ENCODE measurements at places on chromosomes 2 and 18.
A peak's percentile ranks its signal among the peaks of the same experiment; 100 is the strongest.

- peak; percentile 10 for DNase-seq
These were observed 2.8 kb downstream of the PREPL start for GRCh38 chr2:44358503-44358902.

DNA sequence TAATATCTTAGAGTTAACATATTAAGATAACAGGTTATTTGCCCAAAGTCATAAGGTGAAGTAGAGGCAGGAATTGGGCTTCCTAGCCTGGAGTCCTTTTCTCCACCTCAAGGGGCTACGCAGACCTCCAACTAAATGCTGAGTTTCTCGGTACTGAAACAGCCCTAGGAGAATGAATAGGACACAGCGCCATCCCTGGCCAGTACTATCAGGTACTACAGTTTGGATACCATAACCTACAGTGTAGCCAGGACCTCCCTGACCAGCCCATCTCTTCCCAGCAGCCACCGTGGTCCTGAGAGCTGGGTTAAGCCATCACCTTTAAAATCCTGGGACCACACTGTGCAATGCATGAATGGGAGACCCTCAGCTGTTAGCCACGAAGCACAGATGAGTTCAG lies 15.7 kb downstream of the CASP8 start:
- no peak for DNase-seq

- no peak for DNase-seq
These were observed 151.2 kb downstream of the SLC39A10 start for GRCh38 chr2:195808189-195808588.

DNA sequence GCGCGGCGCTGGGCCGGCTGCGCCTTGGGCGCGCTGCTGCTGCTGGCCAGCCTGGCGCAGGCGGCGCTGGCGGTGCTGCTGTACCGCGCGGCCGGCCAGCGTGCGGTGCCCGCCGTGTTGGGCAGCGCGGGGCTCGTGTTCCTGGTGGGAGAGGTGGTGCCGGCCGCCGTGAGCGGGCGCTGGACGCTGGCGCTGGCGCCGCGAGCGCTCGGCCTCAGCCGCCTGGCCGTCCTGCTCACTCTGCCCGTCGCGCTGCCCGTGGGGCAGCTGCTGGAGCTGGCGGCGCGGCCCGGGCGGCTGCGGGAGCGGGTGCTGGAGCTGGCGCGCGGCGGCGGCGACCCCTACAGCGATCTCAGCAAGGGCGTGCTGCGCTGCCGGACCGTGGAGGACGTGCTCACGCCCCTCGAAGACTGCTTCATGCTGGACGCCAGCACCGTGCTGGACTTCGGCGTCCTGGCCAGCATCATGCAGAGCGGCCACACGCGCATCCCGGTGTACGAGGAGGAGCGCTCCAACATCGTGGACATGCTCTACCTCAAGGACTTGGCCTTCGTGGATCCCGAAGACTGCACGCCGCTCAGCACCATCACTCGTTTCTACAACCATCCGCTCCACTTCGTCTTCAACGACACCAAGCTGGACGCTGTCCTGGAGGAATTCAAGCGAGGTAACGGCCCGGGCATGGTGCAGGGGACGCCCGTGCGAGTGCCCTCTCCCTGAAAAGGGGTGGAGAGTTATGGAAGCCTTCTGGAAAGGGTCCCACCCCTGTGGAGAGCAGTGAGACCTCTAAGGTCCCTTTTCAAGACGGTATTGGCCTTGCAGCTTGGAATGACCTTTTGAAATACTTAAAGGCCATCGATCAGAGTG lies 1.0 kb downstream of the CNNM3 start:
- no peak for DNase-seq

- DNase-seq, result no peak
These were observed 98.0 kb upstream of the SLC14A2 start for GRCh38 chr18:45517181-45517741.

- DNase-seq, result no peak
These were observed 89.1 kb downstream of the ANTXR1 start for GRCh38 chr2:69102041-69102593.

- DNase-seq, result no peak
These were observed 11.7 kb downstream of the CXCR2 start for GRCh38 chr2:218137514-218137913.

Data from Jurkat, Clone E6-1 (cell line).